ENCODE measurements at places on chromosomes 4 and X.

DNA sequence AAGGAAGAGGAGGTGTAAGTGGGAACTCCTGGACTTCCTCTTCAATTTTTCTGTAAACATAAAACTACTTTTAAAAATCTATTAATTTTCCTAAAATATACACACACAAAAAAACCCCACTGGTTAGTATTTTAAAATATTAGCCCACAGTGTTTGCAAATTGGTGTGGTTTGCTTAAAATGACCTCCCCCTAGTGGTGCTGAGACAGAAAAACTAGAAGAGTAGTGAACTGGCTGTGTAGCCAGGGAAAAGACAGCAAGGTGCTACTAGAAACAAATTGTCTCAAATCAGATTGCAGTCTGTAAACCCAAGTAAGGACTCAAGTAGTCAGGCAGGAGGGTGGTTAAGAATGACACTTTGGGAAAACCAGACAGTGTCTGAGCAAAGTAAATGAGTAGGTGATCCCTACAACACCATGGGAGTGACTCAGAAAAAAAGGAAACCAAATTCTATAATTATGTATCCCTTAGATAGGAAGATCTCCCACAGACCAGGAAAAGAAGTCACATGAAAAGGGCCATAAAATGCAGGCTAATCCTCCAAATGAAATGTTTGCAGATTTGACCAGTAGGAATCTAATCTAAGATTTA, 26.0 kb downstream of the AMTN start:
- no peak for DNase-seq

- DNase-seq = no peak
Measured at GRCh38 chr4:168843635-168844034, 166.4 kb downstream of the CBR4 start.

- no peak for DNase-seq
Measured at GRCh38 chr4:24932515-24933225, 19.8 kb upstream of the CCDC149 start.

GRCh38 chr4:57342411-57342810, 232.2 kb upstream of the IGFBP7 start:
- no peak for DNase-seq

GRCh38 chr4:48047421-48047844, 30.9 kb downstream of the NIPAL1 start:
- DNase-seq = no peak

DNA sequence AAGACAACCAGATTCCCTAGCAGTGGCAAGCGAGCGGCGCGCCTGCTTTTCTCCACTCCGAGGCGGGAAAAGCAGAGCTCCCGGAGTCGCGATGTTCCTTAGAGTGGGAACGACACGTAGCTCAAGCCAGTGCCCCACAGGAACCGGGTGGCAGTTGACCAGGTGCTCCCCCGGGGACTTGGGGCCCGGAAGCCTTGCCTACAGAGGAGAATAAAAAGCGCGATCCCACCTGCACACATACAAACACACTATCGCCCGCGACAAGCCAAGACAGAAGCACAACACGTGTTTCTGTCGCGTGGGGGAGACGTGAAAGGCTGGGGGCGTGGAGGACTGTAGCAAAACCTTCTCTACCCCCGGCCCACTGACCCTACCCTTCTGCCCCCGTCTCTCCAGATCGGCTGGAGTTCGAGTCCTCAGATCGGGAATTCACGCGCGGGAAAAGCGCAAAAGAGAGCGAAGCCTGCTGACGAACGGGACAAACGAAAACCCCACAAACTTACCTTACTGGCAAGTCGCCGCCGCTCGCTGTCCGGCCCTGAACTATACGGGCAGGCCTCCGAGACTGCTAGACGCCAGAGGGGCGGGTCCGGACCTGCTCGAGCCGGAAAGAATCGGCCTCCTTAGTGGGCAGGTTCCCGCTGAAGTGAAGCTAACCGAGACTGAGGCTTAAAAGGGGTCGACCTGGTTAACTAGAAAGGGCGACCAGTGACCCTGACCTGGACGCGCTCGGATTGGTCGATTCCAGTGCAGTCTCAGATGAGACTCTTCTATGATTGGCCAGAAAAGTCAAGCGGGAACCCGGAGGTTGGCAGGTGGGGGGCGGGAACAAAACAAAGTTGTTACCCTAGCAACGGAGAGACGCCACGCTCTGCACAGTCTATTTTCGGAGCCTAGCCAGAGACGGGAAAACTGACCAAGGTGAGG, at the start of the genes DNAAF6 and NUP62CL:
DNAAF6 (plus strand) TSS at position 842 of the 927 bp plus-strand sequence. CDS start 6,265 bp downstream, outside the sequence.
NUP62CL (minus strand) TSS at position 664 of the 927 bp plus-strand sequence. CDS start 31,287 bp downstream, outside the sequence.
- DNase-seq = no peak

DNA sequence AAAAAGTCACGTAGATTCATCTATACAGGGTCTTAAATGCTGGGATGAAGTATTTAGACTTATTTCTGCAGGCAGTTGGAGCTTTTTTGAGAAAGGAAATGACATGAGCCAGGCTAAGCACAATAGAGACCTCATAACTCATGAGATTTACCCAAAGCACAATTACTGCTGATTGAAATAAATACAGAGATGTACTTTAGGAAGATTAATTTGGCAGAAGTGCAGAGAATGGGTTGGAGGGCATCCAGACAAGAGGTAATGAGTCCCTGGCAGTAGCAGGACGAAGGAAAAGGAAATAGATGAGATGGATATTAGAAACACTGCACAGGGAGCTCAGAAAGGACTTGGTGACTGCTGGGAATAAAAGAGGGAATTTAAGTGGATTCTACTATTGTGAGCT, 129.1 kb downstream of the SHROOM4 start:
- no peak for DNase-seq

DNA sequence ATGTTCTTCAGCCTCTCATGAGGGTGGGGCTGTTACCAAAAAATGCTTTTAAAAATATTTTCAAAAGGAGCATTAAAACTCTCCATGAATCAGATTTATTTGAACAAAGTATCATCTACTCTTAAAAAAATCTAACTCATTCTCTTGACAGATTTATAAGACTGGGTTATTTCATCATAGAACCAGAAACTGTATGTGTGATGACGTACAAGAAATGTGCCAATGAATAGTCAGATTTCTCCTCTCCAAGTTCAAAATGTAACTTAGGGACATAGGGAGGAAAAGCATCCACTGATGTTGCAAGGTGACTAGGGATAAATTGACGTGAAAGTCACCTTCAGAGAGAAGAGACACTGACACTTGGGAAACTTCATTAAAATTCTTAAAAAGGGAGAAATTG, 89.1 kb upstream of the CLNK start:
- no peak for DNase-seq

- no peak for DNase-seq
Measured at GRCh38 chr4:81084634-81085033, 54.1 kb downstream of the BMP3 start.

DNA sequence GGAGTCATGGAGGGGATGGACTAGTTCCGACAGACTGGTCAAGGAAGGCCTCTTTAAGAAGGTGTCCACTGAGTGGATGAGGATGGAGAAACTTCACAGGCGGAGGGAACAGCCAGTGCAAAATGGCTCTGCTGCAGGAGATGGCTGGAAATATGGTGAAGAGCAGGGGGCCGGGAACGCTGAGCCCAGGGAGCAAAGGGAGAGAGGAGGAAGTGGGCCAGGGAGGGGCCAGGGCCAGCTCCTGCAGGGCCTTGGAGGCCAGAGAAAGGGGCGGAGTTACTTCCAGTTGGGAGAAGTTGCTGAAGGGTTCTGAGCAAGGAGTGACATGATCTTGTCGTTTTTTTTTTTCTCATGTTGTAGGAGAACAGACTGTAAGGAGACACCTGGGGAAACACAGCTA, 94.5 kb downstream of the WFS1 start:
- no peak for DNase-seq

GRCh38 chr4:120877021-120877420, 45.5 kb downstream of the PRDM5 start:
- no peak for DNase-seq

- DNase-seq = no peak
Measured at GRCh38 chr4:156118507-156119220, 165.0 kb upstream of the CTSO start.

DNA sequence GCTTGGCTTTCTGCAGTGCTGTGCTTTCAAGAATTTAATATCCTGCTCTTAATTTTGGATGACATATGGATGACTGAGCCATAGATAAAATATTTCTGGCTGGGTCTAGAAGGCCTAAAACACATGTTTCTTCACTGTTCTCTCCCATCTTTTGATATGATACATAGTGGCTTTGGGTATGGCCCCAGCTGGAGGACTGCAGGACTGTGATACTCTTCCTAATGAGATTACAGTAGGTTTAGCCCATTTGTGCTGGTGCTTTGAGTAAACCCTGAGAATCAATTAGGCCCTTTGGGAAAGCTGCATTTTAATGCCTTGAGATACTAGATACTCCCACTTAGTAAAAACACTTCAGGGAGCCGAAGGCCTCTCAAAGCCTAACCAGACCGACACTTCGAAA, 38.0 kb downstream of the KIT start:
- no peak for DNase-seq

GRCh38 chrX:7024850-7025249, 122.7 kb upstream of the STS start:
- no peak for DNase-seq

DNA sequence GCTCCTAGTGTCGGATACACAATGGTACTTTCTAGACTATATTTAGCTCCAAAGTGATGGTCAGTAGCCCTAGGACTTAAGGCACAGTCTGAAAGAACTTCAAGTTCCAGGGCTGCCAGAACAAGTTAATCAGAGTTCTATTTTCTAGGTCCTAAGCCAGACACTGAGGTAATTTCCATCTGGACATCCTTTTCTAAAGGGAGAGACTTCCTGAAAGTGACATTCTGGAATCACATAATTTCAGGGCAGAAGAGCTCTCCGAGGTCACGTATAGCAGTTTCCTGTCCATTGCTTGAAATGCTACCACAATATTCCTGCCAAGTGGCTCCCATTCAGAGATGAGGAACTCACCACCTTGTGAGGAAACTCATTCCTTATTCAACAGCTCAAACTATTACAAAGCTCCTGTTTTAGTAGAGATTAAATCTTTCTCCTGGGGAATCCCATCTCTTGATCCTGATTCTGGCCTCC, 117.9 kb downstream of the COL25A1 start:
- no peak for DNase-seq

GRCh38 chr4:15774020-15774420, 4.1 kb upstream of the CD38 start:
- DNase-seq = no peak

- no peak for DNase-seq
Measured at GRCh38 chrX:103687696-103688201, 1.2 kb upstream of the MORF4L2 start.

- no peak for DNase-seq
Measured at GRCh38 chr4:1767770-1768366, 25.2 kb upstream of the FGFR3 start.

DNA sequence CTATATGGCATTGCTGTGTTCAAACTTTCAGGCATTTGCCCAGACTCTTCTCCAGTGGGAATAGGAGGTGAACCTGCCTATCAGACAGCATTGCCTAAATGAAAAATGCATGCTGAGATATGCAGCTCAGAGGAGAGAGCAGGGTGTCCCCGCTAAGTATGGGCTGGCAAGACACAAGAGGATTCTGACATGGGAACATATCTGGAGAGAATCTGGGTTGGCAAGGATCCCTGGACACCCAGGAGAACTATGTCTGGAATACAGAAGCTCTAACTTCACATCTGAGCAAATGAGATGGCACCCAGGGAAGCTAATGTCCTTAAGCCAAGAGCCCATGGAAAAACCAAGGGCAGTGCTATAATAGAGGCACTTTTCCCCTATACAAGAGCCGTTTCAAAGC, 18.4 kb downstream of the PPARGC1A start:
- DNase-seq = no peak

- DNase-seq = no peak
Measured at GRCh38 chr4:11881364-11881763, 452.7 kb upstream of the HS3ST1 start.

- no peak for DNase-seq
Measured at GRCh38 chrX:85905851-85906250, 141.5 kb downstream of the CHM start.

GRCh38 chrX:39874202-39874816, 223.4 kb downstream of the BCOR start:
- DNase-seq = no peak

DNA sequence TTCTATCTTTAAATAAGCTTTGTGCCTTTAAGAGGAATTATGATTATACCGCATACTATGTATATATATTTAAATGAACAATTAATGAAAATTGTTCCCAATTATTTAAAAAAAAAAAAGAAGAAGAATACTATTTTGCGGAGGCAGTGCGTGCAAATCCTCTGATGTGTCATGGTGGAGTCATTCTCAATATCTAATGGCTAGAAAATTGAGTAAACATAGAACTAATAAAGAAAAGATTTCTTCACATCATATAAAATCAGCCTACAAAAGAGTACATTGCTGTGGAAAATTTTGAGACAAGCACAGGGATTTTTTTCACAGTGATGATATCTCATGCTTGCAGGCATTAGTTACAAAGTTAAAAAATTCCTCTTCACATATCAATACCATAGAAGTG, 2.6 kb upstream of the EREG start:
- no peak for DNase-seq

GRCh38 chr4:16794816-16795445, 103.5 kb downstream of the LDB2 start:
- no peak for DNase-seq

- DNase-seq = no peak
Measured at GRCh38 chrX:16826207-16826606, 39.9 kb downstream of the TXLNG start.

DNA sequence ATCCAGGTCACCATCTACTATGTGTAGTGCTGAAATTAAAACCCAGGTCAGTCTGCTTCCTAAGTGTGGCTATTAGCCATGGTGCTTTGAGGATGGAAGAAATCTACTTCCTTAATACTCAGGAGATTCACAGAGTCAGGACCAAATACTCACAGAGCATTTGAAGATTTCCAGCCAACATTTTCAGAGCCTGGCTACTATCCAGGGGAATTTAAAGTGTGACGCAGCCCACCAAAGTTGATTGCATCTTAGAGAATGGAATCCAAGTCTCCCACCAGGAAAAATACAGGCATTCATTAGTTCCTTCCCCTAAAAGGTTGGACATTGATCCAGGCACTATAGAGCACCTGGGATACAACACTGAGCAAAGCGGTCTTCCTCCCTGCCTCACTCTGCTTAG, 83.8 kb downstream of the HS3ST1 start:
- no peak for DNase-seq

GRCh38 chrX:48470833-48471118, 716 bp upstream of the SLC38A5 start:
- no peak for DNase-seq

GRCh38 chr4:48187813-48188212, 53.8 kb upstream of the TXK start:
- no peak for DNase-seq

DNA sequence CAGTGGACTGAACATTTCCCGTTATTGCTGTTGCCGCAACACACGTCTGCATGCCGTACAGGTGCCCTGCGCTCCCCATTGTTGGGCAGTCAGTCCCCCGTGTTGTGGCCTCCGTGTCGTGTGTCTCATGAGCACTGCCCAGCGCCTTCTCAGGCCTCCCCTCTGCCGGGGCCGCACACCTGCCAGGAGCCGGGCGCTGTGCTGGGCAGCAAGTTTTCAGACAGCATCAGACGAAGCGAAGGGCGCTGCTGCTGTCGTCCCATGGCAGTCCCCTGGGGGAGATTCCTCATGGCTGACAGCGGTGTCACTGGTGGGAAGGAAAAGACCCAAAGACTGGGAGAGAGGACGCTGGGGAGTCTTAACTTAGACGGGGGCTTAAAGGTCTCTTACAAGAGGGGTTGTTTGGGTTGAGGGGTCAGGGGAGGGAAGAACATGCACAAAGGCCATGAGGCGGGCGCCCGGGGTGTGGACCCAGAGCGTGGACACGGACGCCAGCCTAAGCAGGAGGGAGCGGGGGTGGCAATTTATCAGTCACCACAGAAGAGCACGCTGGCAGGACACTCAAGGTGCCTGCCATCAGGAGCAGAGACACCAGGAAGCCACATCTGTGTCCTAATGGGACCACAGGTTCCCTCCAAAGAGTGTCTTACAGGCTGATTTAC, 47.3 kb downstream of the RGS12 start:
- no peak for DNase-seq

- no peak for DNase-seq
Measured at GRCh38 chrX:120309873-120310705, 1.2 kb downstream of the TMEM255A start.

Measured in SW 1271 (cell line).